ENCODE measurements at places on chromosomes 1 and 21.

GRCh38 chr21:43778469-43779335 is 2.6 kb upstream of the CSTB start:
- DNase-seq, result no peak

GRCh38 chr1:206679738-206680211 is 4.9 kb upstream of the MAPKAPK2 start:
- DNase-seq, result no peak

GRCh38 chr1:61253912-61254633 is 171.7 kb downstream of the NFIA start:
- no peak for DNase-seq

GRCh38 chr1:107817206-107817605 is 147.8 kb downstream of the VAV3 start:
- no peak for DNase-seq

- no peak for DNase-seq
These were observed 670.9 kb upstream of the NR5A2 start for GRCh38 chr1:199356561-199356960.

DNA sequence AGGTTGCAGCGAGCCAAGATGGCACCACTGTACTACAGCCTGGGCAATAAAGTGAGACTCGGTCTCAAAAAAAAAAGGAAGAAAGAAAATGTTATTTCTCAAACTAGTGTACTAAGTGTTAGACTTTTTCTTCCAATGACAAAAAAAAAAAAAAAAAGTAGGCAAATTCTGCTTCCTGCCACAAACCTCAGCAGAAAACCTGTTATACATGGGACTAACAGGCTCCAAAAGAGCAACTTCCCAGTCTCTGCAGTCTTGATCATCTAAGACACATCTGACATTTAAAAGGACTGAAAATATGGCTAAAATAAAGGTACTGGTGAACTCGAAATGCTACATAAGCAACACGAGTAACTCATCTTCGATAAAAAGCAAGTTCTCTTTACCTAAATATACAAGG is 59.6 kb downstream of the HSF2BP start:
- no peak for DNase-seq

DNA sequence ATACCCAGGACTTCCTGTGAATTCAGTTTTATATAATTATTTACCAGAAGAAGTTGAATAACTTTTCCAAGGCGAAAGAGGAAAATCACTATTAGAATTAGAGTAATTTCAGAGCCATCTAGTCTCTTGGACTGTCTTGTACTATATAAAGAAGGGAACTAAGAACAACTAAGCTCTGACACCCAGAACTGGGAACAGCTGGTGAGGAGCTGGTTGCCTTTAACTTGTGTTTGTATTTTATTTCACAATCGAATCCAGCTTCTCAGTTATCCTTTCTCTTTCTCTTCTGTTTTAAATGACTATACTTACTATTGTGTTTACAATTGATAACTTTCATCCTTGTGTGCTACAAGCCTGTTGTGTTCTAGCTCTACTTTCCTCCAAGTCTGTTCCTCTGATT is 8.4 kb downstream of the SNX27 start:
- DNase-seq, result no peak

DNA sequence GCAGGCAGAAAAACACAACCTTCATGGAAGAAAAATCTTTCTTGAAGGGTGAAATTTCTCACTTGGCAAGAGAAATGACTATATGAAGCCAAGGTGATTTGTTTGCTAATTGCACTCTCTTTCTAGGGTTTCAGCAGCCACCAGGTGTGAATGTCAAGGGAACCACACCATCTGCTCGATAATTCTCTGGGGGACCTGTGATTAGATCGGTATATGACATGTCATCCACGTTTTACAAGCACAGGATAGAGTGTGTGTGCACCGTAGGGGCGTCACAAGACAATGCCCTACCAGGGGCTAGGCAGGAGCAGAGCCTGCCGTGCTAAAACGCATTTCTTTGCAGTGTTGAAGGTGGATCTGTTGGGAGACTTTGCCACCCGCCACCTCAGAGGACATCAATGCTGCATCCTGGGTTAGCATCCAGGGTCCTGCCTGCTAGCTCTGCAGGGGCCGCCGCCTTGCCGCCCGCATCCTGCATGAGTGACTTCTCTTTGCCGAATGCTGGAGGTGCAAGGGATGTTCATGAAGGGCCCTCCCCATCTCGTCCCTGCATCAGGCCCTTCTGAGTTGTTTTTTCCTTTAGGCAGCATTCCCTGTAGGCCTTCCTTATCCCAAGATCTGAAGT is 37.8 kb upstream of the CCSAP start:
- DNase-seq, result no peak

- DNase-seq, result peak; percentile 26
These were observed 60.0 kb upstream of the EPS8L3 start for GRCh38 chr1:109823543-109824348.

- no peak for DNase-seq
These were observed 29.4 kb upstream of the EPS8L3 start for GRCh38 chr1:109793089-109793485.

GRCh38 chr21:33916200-33916567 is 580 bp upstream of the ATP5PO start:
- no peak for DNase-seq

DNA sequence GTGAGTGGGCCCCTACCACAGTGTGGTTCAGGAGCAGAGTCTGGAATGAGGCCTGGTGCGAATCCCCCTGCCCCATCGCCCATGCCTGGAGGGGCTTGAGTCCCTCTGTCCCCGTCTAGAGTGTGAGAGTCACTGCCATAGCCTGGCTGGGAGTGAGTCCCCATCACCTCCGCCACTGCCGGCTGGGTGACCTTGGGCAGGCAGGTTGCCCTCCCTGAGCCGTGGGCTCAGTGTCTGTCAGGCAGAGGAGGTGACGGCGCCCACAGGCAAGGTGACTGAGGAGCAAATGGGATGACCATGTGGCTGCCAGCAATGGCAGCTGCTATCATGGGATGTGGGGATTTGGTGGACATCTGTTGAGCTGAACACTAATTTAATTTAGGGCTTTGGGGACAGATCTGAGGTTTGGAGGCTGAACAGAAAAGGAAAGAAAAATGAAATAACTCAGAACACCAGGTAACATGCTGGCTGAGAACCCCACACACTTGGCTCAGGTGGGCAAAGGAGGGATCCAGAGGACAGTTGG is 38.1 kb upstream of the GPR153 start:
- DNase-seq, result no peak

DNA sequence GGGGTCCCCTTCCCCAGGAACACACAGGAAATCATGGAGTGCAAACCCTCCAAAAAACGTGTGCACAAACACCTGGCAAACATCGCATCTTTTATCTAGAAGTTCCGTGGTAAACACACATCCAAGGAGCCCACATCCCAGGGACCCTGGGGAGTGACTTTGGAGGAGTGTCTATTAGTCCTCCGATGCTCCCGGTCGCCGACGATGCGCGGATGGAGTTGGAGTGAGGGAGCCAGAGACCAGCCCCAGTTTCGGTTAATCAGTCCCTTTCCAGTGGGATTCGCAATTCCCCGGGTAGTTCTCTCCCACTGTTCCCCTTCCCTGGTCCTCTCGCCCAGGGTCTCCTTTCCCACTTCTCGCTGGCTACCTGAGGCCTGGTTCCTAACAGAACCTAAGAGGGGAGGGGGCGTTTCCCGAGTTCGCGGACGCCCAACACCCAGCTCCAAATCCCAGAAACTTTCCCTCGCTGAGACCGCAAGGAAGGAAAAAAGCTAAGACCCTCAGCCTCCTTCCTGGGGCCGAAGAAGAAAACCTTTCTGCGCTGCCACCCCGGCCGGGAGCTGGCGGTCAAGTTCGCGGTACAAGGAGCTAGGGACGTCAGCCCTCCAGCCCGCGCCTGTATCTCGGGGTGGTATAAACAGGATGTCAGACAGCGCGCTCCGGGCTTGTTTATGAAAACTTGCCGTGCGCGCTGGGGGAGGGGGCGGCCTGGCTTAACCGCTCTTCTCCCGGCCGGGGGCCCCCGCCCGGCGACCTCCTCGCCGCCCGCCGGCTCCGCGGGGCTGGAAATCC is 787 bp downstream of the JAK1 start:
- no peak for DNase-seq

GRCh38 chr21:46457801-46458314 is 833 bp upstream of the DIP2A start:
- no peak for DNase-seq

- DNase-seq, result no peak
These were observed 87.4 kb downstream of the ADGRL4 start for GRCh38 chr1:78919150-78919549.

DNA sequence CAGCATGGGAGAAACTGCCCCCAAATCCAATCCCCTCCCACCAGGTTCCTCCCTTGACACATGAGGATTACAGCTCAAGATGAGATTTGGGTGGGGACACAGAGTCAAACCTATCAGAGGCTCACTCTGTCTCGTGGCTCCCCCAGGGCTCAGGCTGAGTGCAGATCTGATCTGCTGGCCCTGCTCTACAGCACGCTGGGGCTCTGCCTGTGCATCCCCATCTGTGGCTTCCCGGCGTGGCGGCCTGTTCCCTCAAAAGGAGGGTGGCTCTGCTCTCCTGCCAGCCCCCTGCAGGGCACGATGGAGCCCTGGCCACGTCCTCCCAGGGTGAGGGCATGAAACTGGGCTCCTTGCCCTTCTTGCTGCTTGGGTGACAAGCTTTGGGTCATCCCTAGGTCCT is 19.8 kb upstream of the SMYD3 start:
- DNase-seq, result no peak

GRCh38 chr1:221759436-221759835 is 17.5 kb upstream of the DUSP10 start:
- peak; percentile 48 for DNase-seq
